ENCODE measurements at places on chromosomes 4 and X.

DNA sequence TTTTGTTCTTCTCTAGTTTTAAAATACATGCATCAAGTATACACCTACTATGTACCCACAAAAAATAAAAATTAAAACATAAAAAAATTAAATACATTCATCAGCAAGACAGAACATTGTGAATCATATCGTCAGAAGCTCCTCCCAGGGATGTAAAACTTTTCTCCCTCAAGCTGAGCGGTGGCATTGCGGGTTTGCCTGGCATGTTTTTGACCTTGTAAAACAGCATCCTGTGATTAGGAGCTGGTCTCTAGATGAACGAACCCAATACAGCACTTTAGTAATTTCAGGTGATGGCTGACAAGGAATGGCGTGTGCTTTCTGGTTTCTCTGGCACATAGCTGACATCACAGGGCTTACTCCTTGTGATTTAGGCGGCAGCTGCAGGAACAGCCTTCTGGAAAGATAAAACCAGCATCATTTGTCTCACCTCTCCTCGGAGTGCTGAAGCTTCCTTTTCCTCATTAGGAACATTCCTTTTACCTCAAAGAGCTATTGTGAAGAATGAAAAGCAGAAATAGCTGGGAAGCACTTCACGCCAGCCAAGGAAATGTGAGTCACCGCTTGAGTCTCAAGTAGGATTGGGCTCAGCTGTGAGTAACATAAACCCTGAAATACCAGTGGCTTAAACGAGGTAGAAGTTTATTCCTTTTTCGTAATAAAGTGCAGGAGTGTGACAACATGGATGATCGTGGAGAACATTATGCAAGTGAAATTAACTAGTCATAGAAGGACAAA is 44.3 kb downstream of the NYX start:
- peak; percentile 98 for DNase-seq

GRCh38 chrX:13742397-13743176 is 8.0 kb downstream of the OFD1 start:
- DNase-seq: peak; percentile 69

- peak; percentile 10 for DNase-seq
These were observed 192.4 kb upstream of the FSTL5 start for GRCh38 chr4:162356181-162356580.

DNA sequence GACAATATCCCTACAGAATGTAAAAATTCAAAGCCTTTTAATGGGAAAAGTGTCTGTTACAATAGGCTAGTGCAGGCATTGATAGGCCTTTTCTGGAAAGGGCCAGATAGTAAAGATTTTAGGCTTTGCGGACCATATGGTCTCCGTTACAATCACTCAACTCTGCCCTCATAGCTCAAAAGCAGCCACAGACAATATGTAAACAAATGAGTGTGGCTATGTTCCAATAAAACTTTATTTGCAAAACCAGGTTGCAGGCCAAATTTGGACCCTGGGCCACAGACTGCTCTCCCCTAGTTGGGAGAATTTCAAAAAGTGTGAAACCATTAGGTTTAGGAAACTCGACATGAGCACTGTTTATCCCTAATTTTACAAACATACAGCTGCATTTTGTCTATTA is 112.2 kb downstream of the VCX3B start:
- DNase-seq: no peak

DNA sequence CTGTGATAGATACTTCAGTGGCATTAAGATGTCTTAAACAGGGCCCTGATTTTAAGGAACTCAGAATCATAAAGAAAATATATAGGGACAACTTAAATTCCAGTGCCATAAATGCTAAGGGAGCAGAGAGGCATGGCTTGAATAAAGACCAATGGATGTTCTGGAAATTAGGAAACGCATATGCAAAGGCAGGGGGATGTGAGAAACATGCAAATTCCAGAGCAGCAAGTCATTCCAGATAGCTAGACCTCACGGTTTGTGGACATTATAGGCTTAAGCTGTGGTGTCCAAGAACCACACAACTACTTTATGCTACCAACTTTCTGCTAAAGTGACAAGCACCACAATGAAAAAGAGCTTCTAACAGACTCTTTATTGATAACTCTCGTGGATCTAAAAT is 132.6 kb upstream of the ANK2 start:
- peak; percentile 81 for DNase-seq

GRCh38 chr4:158038718-158039117 is 134.1 kb downstream of the GASK1B start:
- no peak for DNase-seq

DNA sequence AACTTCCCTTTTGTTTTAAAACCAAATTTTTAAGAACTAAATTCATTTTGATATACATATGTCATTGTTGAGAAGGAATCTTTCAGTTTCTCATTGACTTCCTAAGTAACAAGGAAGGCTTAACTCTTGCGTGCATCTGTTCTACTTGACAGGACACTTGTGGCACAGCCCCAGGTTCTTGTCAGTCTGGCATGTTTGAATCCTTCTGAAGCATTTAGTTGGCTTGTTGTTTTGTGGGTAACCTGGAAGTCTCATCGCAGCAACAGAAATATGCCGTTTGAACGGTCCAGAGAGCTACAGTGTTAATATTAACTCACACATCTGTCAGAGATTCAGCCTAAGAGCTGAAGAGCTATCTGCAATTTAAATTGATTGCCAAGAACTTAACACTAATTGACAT is 76.0 kb downstream of the GLRA3 start:
- DNase-seq: no peak

- DNase-seq: peak; percentile 100
These were observed at the start of gene PITX2 for GRCh38 chr4:110622841-110623717. PITX2 (minus strand) TSS chr4:110623077; CDS start chr4:110622460, 617 bp downstream.
